ENCODE measurements at places on chromosomes 16 and 17.

GRCh38 chr17:77890771-77891170 lies 67.7 kb upstream of the TNRC6C start:
- DNase-seq: no peak

GRCh38 chr17:30389756-30390300 lies 11.1 kb downstream of the CPD start:
- no peak for DNase-seq

DNA sequence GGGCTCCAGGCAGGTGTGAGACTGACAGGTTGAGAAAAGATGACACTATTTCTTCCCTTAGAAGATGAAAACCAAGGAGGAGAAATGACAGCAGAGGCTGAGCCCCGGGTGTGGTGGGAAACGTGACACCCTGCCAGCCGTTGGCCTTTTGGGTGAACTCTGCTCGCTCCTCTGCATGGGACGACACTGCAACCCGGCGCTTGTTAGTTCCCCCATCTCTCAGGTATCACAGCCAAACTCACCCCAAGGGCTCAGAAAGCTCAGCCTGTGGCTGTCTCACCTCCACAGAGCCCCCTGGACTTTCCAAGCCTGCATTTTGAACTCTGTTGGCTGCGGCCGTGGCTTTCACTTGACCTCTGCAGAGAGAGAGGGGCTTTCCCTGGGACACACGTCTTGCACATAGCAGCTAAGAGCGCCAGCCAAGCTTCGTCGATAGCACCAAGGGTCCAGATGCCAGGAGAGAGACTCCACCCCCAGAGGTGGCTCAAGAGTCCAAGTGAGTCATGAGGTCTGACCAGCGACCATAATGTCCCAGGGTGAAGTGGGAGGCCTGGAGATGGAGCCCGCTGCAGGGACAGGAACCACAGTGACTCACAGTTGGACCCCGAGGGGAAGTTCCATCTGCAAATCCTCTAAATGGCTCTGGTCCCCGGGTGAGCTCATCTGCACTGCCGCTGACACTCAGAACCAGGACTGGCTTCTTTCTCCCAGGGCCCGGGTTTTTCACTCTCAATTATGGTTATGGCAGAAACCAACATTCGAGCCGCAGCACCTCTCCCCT lies 301.9 kb downstream of the SOX9 start:
- no peak for DNase-seq

DNA sequence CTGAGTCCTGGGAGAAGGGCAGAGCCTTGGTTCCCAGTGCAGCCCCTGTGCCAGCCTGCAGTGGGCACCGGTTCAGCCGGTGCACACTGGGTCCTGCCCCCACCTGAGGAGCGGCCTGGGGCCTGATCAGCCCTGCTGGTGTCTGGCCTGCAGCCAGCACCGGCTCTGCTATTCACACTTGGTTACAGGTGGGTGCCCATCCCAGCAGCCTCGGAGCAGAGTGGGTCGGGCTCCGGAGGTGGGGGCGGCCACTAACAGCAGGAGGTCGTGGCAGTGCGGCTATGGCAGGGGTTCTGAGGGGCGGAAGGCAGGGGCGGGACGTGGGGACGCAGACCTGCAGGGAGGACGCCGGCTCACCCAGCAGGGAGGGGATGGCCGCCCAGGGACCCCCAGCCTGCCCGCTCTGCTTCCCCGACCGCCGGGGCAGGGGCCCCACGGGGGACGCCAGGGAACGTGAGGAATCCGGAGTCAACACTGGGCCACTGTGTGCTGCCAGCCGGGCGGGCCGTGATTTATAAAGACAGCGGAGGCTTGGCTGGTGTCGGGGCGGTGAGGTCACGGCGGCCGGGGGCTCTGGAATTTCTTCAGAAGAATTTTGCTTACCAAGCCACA lies 20.3 kb downstream of the METRNL start:
- DNase-seq: no peak

- DNase-seq: no peak
Measured at GRCh38 chr16:86396422-86396821, 113.9 kb upstream of the FOXF1 start.

- no peak for DNase-seq
Measured at GRCh38 chr17:39229274-39229913, 3.6 kb upstream of the STAC2 start.

DNA sequence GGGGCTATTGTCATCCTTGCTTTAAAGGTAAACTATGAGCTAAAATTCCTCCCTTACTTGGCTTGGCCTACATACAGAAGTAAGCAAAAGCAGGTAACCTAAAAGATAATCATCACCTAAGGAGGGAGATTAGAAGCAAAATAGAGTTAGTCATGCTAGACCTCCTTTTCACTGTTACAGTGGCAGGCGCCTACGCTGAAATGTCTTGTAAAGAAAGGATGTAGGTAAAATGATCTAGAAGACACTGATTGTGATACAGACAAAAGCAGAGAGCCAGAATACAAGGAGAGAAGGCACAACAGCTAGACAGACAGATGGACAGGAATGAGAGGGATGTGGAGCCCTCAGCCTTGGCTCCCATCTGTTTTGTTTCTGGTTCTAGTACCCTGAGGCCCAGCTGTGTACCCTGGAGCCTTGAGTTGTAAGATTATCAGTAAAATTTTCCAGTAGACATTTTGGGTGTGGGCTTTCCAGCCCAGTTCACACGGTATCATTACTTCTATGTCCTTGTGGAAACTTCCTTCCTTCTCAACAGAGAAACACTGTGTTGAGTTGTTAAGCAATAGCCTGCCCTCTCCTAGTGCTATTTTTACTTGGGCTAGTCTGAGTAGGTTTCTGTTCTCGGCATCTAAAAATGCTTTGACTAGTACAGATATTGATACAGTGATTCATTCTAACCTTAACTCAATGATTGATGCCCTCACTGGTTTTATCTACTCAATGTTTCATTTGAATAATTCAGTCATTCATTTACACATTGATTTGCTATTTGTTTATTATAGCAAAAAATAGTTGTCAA lies 7.7 kb upstream of the C16orf78 start:
- no peak for DNase-seq

- DNase-seq: no peak
Measured at GRCh38 chr17:33832262-33832661, 422.8 kb upstream of the CCL2 start.

GRCh38 chr17:1834380-1835149 lies 4.8 kb downstream of the RPA1 start:
- no peak for DNase-seq

- DNase-seq: no peak
Measured at GRCh38 chr16:30481381-30481780, 8.8 kb downstream of the ITGAL start.

- no peak for DNase-seq
Measured at GRCh38 chr16:67943619-67944504, at the start of gene LCAT. LCAT (minus strand) TSS chr16:67944120; CDS start chr16:67944101, 19 bp downstream.

DNA sequence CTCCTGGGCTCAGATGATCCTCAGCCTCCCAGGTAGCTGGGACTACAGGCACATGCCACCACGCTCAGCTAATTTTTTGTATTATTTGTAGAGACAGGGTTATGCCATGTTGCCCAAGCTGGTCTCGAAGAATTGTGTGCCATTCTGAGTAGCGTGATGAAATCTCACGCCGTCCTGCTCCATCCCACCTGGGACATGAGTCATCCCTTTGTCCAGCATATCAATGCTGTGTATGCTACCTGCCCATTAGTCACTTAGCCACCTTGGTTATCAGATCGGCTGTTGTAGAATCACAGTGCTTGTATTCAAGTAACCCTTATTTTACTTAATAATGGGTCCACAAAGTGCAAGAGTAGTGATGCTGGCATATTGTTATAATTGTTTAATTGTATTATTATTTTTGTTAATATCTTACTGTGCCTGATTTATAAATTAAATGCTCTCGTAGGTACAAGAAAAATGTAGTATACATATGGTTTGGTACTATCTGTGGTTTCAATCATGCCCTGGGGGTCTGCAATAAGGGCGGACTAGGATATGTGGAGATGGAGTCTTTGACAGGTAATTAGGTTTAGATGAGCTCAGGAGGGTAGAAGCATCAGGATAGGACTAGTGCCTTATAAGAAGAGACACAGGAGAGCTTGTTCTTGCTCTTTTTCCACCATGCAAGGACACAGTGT lies 26.6 kb upstream of the SLC13A2 start:
- no peak for DNase-seq

GRCh38 chr17:7107012-7107754 lies 7.4 kb downstream of the ASGR2 start:
- DNase-seq: no peak

DNA sequence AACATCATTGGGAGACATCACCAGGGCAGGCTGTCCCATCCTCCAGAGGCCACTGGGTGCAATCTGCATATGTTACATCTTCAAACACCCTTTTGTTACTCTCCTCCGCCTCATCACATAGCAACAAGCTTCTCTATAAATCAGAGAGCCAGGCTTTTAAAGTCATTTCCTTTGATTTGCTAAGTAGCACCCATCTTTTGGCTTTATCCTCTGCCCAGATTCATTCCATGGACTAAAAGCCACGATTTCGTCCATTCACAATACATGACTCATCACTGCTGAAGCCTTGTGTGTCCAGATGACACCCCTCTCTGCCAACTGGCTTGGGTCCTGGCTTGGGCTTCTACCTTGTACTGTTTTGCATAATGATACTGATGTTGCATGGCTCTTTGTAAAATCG lies 2.0 kb upstream of the KRT38 start:
- no peak for DNase-seq

GRCh38 chr16:67748834-67749233 lies 29.7 kb upstream of the GFOD2 start:
- no peak for DNase-seq

- DNase-seq: no peak
Measured at GRCh38 chr17:51999654-52000053, 158.9 kb downstream of the CA10 start.

GRCh38 chr16:22210285-22210684 lies 4.2 kb downstream of the EEF2K start:
- DNase-seq: no peak

DNA sequence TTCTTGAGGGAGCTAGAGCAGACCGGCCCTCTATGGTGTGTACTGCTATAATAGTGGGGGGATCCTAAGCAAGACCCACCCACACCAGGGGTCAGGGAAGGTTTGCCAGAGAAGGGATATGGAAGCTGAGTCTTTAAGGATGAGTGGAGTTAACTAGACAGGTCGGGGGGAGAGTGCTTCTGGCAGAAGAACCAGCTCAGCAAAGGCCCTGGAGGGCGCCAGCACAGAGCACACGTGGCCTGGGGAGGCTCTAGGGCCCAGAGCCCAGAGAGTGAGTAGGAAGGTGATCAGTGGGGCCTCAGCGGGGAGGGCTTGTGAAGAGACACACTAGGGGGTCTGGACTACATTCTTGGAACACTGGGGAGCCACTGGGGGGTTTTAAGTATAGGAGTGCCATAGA lies 21.1 kb downstream of the NGFR start:
- no peak for DNase-seq

DNA sequence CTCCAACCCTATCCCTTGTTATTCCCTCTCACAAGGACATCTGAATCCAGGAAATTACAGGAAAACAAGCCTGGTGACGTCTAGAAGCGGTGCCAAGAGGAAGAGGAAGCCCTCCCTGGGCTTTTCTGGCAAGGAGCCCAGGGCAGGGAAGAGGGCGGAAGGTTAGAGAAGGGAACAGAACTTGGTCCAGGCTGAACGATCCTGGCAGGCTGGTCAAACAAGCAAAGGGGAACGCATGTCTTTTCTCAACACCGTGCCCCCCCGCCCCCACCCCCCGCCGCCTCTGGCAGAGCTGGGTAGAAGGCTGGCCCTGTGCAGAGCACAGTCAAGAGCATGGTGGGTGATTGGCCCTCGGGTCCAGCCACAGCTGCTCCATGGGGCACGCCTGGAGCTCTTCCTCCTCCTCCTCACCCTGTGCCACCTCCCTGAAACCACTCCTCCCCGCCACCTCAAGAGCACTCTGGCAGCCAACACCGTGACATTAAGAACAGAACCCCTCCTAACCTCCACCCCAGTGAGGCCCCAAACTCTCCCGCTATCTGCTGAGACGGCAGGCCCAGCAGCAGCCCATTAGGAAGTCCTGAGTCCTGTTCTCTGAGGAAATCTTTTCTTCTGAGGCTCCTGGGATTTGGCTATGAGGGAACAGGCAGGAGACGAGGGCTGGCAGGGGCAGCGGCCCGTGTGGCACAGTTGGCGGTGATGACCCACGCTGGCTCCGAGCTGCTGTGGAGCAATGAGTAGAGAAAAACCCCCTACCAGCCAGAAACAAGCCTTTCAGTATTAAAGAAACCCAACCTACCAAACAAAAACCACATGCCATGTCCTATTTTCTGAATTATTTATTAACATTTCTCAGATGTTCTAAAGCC lies 7.3 kb downstream of the C16orf86 start:
- DNase-seq: no peak

DNA sequence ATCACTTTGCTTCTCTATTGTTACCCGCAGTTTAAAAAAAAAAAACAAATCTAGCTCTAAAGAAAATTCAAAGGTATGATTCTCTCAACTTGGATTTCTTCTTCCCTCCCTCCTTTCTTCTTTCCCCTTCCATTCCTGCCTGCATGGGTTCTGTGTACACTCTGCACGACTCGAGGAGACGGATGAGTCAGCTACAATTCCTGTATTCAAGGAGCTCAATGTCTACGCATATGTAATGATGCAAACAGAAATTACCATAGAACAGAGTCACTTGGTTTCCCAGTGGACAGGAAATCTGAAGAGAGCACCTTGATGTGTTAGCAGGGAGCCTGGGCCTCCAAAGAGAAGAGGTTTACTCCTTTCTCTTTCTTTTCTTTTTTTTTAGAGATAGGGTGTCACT lies 92.3 kb downstream of the VPS53 start:
- no peak for DNase-seq

DNA sequence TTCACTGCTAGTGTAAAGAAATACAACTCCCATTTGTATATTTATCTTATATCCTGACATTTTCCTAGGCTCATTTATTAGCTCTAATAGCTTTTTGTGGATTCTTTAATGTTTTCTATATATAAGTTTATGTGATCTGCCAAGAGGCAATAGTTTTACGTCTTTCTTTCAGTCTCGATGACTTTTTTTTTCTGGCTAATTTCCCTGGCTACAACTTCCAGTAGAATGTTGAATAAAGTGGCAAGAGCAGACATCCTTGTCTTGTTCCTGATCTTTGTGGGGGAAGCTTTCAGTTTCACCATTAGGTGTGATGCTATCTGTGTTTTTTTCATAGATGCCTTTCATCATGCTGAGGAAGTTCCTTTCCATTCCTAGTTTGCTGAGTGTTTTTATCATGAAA lies 43.9 kb upstream of the ABCA3 start:
- no peak for DNase-seq

- no peak for DNase-seq
Measured at GRCh38 chr16:80993307-80993706, 13.4 kb downstream of the CMC2 start.

DNA sequence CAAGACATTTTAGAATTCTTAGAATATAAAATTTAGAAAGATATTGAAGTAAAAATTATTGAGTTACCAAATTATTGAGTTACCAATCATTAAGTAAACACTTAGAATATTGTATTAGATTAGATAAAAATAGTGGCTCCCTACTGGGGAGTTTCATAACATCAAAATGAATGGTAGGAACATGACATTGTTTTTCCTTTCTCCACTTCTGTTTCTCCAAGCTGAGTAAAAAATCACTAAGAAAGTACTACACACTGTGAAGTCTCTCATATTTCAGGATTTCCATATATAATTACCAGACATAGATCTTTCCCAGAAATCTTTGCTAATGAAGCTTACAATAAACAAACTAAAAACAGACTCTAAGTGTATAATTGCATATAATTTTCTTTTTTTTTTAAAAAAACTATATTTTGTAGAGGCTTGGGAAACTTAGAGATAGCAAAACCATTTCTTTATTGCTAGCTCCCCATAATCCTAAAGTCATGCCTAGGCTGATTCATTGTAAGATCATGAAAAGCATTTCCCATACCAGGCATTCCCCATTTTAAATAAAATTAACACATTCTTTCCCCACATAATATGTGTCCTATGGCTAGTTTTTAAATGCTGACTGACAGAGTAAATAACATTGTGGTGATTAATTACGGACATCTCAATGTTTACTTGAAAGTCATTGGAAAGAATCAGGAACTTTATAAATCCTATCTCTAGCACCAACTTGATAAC lies 1408.7 kb upstream of the GOT2 start:
- no peak for DNase-seq
